Renal cortex interstitium (tissue), 15 donors: ENCODE measurements at places on chromosomes 5 and 9. TPM values are rescaled to one million over a fixed set of nuclear protein-coding genes. Genes with fewer than 3 reads are reported as not detected.

DNA sequence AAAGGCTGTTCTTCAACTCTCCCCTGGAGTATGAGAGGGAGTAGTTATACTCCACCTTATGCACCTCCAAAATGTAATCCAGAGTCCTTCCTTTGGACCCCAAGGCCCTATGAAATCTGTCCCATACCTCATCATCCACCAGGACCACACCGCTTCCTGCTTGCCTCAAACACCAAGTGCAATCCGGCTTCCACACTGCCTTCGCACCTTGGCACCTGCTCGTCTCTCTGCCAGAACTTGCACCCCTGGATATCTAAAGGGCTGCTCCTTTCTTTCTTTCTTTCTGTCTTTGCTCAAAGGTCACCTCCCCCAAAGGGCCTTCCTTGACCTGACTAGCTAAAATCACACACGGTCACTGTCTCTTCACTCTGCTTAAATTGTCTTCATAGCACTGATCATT lies 63.9 kb upstream of the SHB start:
- no peak for DNase-seq

Gene CCNJL
- polyA plus RNA-seq = 8.6 TPM

GRCh38 chr5:140345919-140346347 lies 470 bp downstream of the HBEGF start:
- DNase-seq = no peak

DNA sequence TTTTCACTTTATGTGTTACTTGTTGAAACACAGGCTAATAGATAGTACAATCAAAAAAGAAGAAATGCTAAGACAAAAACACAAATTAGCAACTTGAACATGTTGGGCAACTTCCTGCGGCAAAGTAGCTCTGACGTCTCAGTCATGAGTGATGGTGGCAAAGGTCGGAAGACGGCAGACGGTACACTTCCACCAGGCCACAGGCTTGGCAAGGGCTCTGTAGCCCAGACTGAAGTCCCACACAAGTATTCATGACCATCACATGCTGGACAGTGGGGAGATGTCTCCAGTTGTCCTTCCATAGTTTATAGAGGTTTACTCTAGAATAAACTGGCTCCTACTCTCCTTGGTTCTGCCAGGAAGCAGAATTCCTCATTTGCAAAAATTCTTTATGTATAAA lies 831.3 kb downstream of the MTRR start:
- DNase-seq = no peak

DNA sequence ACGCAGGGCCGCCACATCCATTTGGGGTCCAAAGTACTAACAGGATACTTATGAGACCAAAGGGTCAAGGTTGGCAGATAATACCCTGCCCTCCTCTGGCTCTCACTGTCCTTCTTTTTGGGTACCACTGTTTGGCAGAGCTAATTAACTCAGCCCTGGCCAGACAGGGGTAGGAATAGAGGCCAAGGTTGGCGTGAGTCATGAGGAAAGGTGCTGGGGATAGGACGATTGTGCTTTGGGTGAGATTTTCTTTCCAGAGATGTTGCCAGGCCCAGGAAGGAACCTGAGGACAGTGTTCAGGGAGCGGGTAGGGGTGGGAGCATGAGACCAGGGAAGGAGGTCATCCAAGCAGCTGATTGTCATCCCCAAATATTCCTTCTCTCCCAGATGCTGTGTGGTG lies 191.8 kb upstream of the PANK3 start:
- no peak for DNase-seq

Gene SPATA31A3
- polyA plus RNA-seq = not detected

Gene MEGF10
- 0.83 TPM for polyA plus RNA-seq

GRCh38 chr9:95171596-95171995 lies 145.9 kb downstream of the FANCC start:
- no peak for DNase-seq
